ENCODE measurements at places on chromosomes 16 and 17.

- no peak for DNase-seq
Observed at GRCh38 chr17:65666876-65667321, 105.5 kb upstream of the AXIN2 start.

- DNase-seq = no peak
Observed at GRCh38 chr17:49602783-49603182, 27.1 kb downstream of the NXPH3 start.

DNA sequence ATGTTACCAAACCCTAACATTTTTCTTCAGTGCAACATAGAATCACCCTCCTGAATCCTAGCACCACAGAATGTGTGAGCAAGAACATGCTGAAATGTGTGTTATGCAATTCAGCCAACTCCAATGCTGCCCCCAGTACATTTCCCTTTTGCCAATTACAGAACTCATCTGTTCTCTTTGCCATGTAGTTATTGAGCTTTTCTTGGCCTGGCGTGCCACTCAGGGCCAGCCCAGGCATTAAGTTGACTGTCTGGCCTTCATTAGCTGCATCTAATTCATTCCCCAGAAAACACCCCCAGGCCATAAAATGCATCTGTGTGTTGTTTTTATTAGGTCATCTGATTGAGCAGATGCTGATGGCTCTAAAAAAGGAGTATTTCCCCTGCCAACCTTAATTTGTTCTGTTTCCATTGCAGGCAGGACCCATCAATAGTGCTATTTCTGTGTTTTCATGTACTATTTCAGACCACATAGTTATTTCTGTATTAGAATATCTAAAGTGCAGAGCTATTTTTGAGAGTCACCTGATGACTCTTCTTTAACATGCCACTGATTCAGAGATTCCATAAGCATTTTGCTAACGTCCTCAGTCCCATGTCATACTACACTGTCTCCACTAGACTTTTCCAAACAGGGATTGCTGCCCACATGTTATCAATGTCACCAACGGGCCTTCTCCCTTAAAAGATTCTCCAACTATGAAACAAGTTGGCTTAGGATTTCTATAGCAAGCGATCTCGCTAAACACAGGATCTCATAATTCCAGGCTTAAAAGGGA, 969.7 kb downstream of the CDH11 start:
- DNase-seq = no peak

DNA sequence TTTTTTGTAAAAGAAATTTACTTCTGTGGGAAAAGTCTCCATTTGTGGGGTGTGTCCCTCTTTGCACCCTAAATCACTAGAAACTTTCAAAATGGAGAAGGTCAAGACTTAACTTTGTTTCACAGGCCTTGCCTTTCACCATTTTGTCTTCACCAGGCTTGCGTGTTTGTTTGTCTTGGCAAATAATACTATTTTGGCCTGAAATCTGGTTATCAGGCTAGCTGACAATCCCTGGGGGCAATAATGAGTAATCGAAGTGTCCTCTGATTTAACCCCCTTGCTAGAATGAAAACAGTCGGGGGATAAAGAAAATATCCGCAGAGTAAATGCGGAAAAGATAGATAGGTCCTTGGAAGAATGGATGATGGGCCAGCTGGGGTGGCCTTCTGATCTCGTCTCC, 34.5 kb downstream of the SLC39A11 start:
- DNase-seq = no peak

- peak; percentile 18 for DNase-seq
Observed at GRCh38 chr17:29292071-29292991, 1.6 kb downstream of the NUFIP2 start.

Measured in hypothalamus (tissue), 51 donors.